ENCODE measurements at places on chromosomes 1 and 21.

- DNase-seq, result no peak
Observed at GRCh38 chr1:241079047-241079446, 278.0 kb downstream of the RGS7 start.

DNA sequence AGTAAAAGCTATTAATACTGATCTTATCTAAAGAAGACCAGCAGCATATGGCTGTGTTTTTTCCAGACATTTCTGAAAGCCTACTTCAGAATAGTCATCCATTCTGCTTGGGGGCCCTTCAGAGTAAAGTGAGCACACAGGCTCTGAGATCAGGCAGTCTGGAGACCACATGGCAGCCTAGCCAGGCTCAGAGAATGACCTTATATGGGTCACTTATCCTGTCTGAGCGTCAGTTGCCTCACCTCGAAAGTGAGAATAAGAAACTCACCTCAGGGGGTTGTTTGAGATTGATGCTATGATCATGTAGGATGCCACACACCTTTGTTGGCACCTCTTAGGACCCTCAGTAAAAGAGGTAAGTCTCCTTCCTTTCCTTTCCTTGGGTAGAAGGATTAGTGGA, 270.4 kb downstream of the GRIK1 start:
- DNase-seq, result no peak

GRCh38 chr1:202835548-202836072, 24.9 kb downstream of the PCAT6 start:
- DNase-seq, result no peak

GRCh38 chr1:61053712-61054600, 28.4 kb upstream of the NFIA start:
- no peak for DNase-seq

- no peak for DNase-seq
Observed at GRCh38 chr21:36854391-36854790, 112.1 kb downstream of the HLCS start.

GRCh38 chr1:116433275-116434257, 60.5 kb downstream of the ATP1A1 start:
- DNase-seq, result no peak

DNA sequence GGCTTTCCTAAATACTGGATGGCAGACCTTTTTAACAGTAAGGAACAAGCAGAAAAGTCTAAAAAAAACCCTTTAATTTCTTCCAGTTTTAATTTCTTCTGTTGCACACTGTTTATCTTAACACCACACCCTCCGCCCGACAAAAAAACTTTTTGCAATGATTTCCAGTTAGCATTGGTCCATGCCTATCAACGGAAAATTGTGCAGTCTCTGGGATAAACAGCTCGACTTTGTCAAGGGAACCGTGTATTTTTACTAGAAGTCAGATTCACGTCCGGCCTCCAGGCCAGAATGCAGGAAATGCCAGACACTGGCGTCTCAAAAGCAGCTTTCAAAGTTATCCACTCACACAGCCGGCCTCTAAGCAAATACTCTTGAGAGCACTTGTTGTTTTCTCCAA, 378 bp upstream of the NUP210L start:
- no peak for DNase-seq

- DNase-seq, result no peak
Observed at GRCh38 chr1:110677526-110677925, 2.8 kb upstream of the KCNA3 start.

- DNase-seq, result no peak
Observed at GRCh38 chr1:76871355-76871974, 4.2 kb downstream of the ST6GALNAC5 start.

- DNase-seq, result peak; percentile 60
Observed at GRCh38 chr1:12549460-12550349, 68.3 kb downstream of the DHRS3 start.

GRCh38 chr1:230833511-230833910, 34.8 kb downstream of the C1orf198 start:
- no peak for DNase-seq

DNA sequence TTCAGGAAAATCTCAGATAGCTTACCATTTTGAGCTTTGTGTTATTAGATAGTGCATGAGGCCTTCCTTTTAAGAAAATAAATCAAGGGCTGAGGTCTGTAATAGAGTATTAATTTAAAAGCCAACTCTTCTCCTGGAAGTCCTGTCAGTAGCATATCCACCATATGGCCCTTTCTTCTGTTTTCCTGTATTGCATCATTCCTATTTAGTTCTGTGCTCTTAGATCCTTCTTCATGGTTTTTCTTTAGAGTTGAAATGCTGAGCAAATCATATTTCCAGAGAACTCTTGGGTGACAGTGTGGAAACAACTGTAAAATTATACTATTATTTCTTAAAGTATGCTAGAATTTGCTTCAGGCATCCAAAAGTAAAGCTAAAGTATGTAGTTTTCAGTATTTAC, 91.7 kb downstream of the TTC3 start:
- DNase-seq, result no peak

DNA sequence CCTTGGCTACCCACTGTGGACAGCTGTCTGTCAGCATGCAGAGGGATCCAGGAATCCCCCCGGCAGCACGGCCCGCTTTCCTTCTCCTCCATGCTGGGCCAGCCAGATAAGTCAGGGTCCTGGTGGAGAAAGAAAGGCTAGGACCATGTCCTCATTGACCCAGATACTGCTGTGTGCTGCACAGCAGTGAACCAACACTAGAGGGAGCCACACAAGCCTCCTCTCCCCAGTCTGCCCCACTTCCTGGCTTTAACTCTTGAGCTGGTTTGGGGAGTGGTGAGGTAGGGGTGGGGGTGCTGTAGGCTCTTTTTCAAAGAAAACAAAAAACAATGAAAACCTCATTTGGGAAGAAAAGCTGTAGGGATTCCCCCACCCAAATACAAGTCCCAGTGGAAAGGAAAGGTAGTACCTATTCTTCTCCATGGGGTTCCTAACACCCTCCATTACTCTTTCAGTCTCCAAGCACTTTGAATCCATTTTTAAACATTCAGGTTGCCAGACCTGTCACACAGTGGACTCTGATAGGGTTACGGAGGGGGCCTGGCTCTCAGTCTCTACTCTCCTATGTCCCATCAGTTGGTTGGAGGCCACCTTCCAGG, 84.9 kb upstream of the CD1D start:
- DNase-seq, result peak; percentile 50

DNA sequence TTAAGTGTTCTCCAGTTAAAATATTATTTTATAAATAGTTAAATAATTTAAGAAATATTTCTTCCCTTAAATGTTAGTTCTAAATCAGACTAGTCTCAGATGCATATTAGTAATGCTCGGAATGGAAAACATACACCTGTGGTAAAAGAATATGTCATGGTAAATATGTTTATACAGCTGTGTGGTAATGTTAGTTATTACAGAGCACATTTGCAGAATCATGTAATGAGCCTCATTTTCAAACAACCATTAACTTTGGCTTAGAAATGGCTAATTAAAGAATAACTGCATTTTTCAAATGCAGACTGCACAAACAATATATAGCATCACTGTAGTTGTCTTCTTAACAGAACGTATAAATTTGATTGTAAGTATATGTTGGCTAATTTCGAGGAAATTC, 90.3 kb downstream of the DISP1 start:
- DNase-seq, result no peak

GRCh38 chr1:236468625-236469024, 55.2 kb upstream of the LGALS8 start:
- no peak for DNase-seq

- DNase-seq, result no peak
Observed at GRCh38 chr21:44875316-44875700, 1.8 kb upstream of the PTTG1IP start.

DNA sequence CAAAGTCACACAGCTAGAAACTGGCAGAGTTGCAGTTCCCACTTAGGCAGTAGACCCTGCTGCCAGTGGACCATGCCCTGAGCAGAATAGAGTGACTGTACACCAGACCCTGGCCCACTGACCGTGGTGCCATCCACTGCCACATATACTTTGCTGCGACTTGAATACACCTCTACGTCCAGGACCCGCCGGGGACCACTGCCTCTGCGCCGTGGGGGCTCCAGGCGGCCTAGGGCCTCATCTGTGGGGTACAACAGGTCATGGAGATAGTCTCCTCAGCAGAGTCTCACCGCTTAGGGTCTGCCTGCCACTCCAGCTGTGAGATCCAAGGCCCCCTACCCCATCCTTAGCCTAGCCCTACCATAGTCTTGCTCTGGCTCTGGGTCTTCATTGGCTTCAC, 1.6 kb downstream of the POMGNT1 start:
- DNase-seq, result no peak

GRCh38 chr1:221089803-221090202, 210.6 kb downstream of the HLX start:
- no peak for DNase-seq

DNA sequence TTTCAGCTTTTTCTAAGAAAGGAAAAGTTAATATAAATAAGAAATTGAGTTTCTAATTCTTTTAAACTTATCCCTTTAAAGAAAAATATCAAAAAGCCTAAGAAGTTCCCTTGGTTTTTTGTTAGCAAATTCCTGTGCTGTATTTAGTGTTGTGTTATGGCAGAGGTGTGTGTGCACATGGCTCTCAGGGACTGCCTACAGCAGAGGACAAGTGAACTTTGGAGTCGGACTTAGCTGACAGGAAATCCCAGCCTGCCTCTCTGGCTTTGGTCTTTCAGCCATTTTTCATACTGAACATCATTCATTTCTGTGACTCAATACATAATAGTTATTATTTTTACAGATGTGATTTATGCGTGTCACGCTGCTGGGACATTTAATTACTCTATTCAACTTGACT, 149.6 kb downstream of the FMN2 start:
- no peak for DNase-seq

GRCh38 chr1:81071072-81071858, 729.5 kb upstream of the ADGRL2 start:
- DNase-seq, result no peak

DNA sequence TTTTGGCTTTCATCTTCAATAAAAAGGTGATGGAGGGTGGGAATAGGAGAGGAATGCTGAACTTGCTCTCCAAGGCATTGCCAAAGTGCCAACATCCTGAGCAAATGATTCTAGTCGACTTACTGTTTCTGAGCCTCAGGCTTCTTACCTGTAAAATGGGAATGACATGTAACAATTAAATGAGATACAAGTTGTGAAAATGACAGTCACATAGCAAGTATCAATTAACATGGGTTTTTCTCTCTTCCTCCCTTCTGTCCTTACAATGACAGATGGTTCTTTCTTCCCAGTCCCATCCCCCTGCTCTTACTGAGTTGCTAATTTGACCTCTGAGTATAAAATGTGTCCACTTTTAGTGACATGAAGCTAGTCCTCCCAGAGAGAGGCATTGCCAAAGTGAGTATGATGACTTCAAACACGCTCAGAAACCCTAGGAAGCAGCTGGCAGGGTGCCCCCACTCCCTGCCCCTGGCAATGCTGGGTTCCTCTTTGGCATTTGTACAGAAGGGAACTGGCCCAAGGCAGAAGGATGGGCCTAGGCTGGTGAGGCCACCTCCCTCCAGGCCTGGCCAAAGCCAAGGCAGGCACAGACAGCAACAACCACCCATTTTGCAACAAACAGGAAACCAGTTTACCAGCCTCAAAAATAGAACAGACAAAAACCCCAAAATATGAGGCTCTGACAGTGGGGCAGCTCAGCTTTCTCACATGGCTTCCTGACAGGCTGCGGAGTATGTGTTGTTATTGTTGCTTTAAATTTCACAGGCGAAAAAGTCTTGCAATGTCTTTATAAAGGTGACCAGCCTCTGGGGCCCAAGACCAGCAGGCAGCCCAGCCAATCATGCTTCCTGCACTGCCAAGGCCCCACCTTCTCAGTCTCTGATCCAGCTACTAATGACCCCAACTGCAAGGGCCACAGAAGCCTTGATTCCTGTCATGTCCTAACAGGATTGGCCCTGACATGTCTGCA, 115.9 kb downstream of the HIVEP3 start:
- no peak for DNase-seq

- no peak for DNase-seq
Observed at GRCh38 chr1:173433751-173434326, 43.3 kb upstream of the PRDX6 start.

- DNase-seq, result no peak
Observed at GRCh38 chr1:200316148-200316803, 93.6 kb downstream of the ZNF281 start.

DNA sequence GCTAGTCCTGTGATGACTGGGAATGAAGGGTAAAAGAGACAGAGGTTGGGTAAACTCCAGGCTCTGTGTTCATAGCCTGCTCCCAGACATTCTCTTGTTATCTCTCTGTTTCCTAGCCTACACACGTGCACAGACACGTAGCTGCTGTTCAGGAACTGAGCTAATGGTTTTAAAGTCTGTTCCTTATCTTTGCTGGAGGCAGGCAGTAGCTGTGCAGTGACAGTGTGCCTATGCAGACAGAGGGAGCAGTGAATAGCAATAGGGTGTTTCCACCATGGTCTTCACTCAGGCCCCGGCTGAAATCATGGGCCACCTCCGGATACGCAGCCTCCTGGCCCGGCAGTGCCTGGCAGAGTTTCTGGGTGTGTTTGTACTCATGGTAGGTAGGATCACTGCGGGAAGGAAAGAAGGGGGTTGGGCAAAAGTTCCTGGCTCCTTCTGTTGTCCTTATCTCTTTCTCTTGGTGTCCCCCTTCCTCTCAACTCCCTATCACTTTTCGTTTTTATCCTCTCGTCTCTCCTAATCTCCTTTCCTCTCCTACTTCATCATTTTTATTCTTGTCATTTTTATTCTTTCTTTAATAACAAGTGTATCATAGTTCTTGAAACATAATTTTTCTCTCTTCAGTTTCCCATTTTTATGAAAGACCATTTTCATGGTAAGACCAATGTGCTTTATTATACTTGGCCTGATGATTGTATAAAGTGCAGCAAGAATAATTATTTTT, at the start of gene AQP10:
Gene AQP10, plus strand, starts transcription at position 212 of the 727 bp plus-strand sequence. Its CDS starts 63 bp downstream, at position 275.
- DNase-seq, result no peak

DNA sequence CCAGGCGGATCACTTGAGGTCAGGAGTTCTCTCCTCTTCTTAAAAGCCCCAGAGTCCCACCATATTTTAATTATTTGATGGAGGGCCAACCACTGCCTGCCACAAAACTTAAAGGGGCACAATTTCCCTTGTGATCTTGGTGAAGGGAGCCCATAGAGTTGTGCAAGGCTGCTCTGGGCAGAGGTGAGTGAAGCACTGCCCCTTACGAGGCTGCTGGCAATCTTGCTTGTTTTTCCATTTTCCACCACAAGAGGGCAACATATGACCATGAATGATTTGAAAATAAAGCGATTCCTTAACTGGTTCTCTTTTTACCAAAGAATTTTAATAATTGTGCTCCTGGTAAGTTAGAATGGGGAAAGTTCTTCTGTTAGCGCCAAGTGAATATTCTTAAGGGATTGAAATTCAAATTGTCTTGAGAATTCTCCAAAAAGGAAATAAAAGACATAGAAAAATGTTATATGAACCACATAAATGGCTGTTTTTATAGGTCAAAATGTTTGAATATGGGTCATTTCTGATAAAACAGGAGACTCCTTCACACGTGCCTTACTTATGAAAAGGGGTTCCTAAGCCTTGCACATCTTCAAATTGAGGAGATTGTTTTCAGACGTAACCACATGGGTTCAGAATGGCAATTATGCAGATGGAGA, 22.7 kb downstream of the PGM1 start:
- DNase-seq, result peak; percentile 23

DNA sequence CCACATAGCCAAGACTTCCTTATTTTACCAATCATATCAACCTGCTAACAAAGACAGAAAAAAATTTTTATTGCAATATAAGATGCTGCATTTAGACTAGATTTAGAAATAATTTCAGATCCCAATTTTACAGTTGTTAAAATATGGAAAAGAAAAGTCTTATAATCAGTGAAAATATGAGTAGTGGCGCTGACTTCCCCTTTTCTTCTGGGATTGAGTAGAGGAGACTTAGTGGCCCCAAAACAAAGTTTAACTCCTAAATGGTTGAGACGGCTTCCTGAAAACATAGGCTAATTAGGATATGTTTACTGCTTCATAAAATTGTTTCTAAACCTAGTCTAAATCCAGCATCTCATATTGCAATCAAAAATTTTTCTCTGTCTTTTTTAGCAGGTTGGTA, 68.4 kb downstream of the RAB3GAP2 start:
- no peak for DNase-seq

All from H54 (cell line).